Small intestine (tissue), 16 donors: ENCODE measurements at places on chromosomes 2 and 18.
A peak's percentile ranks its signal among the peaks of the same experiment; 100 is the strongest.

DNA sequence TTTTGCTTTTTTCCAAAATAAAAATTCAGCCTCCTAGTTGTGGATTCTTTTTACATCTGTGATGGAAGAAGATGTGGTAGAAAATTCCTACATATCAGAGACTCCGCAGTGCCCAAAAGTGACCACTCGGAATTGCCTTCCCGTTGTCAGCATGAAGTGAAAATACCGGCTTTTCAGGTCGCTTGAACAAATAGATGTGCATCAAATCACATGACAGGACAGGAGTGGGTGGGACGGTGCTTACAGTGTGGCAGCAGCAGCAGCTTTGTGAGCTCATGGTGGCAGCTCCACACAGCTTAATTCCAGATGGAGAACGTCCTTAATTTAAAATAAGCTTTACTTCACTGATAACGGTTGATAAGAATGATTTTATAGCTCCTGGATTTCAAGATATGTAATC, 20.3 kb downstream of the SALL3 start:
- H3K4me1 ChIP-seq: no peaks in the 10 kb centered on the region
- H3K27ac ChIP-seq: no peak overlapping the region
- H3K36me3 ChIP-seq: no peaks in the 10 kb centered on the region
- H3K4me3 ChIP-seq: no peak overlapping the region

DNA sequence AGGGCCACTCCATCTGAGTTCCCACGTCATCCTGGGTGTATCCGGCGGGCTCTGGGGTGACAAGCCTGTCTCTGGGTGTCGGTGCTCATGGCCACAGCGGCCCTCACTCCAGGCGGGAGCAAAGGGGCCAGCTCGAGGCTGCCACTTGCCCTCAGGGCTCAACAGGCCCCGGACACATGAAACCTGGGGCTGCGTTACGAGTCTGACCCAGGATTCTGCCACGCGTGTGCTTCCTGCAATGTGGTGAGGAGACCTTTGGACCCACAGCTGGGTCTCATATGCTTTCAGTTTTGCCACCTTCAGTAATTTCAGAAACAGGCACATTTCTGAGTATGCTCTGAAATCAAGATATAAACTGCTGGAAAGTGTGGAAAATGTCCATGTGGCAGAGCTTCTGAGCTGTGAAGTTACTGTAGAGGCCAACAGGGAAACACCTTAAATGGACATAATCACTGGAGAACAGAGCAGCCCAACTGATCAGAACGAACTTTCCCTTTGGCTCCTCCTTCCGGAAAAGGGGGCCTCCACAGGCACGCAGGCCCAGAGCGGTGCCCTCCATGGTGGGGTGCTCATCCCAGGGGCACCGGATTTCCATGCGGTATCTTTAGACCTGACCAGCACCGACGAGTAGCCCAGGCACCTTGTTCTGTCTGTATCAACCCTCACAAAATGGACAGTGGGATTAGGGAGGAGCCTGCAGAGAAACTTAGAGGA, 14.1 kb downstream of the PER2 start:
- no peak overlapping the region for H3K4me3 ChIP-seq
- DNase-seq: peak; percentile 88
- peaks cover 28% of the 10 kb centered on the region for H3K4me1 ChIP-seq

- no peak overlapping the region for H3K27ac ChIP-seq
- no peak for DNase-seq
- H3K4me1 ChIP-seq: no peaks in the 10 kb centered on the region
- peaks cover 11% of the 10 kb centered on the region for H3K36me3 ChIP-seq
- no peaks in the 10 kb centered on the region for H3K27me3 ChIP-seq
Measured at GRCh38 chr2:105103481-105103880, 65.6 kb downstream of the MRPS9 start.

GRCh38 chr2:37653805-37654378, 17.6 kb downstream of the CDC42EP3 start:
- no peak for DNase-seq
- H3K36me3 ChIP-seq: no peaks in the 10 kb centered on the region
- no peaks in the 10 kb centered on the region for H3K4me1 ChIP-seq
- H3K27me3 ChIP-seq: no peaks in the 10 kb centered on the region
- H3K27ac ChIP-seq: no peak overlapping the region

DNA sequence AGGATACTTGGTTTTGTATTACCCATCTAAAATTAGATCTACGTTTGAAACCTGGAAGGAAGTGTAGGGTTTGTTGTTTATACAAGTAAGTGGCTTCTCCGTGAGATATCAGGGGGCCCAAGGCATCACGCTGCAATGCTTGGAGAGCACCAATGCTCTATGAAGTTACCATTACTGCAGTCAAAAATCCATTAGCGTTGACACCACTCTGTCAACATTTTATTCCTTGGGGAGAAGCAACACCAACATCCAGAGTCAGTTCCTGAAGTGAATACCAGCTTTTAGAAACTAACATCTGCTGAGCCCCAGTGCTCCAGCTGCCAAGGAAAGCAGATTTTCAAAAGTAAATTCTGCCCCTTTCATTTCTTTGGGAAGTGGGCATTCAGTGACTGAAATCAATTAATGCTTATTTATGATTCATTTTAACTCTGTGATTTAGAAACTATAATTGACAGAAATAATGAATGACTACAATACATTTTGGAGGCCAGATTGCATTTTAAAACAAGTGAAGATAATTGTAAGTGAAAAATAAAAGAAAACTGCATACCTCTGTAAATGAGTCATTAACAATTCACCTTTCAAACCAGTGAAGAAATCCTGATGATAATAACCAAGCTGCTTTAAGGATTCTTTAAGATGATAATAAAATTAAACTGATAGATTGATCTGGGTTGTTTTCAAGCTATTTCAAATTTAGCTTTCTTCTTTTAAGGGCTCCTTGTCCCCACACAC, 30.5 kb downstream of the LRP1B start:
- no peak for DNase-seq
- H3K4me3 ChIP-seq: no peak overlapping the region
- no peak overlapping the region for H3K27ac ChIP-seq

GRCh38 chr2:160175169-160176134, 24.6 kb downstream of the ITGB6 start:
- H3K36me3 ChIP-seq: peaks cover 5% of the 10 kb centered on the region
- H3K4me3 ChIP-seq: no peak overlapping the region

DNA sequence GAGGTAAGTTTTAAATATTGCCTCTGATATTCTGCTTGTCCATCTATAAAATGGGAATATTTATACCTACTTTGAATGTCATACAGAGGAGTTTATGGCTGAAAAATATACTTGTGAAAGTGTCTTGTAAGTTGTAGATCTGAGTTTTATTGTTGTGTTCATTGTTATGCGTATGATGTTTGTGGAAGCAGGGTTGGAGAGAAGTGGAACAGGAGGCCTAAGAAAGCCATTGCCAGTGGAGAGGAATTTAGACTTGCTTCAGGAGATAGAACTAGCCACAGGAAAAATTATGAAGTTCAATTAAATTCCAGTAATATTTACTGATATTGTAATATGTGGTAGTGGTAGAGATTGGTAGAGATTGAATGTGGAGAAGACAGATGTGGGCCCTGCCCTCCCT, 491.9 kb upstream of the FANCL start:
- H3K36me3 ChIP-seq: no peaks in the 10 kb centered on the region
- no peak overlapping the region for H3K4me3 ChIP-seq
- H3K27me3 ChIP-seq: no peaks in the 10 kb centered on the region
- no peaks in the 10 kb centered on the region for H3K4me1 ChIP-seq
- no peak overlapping the region for H3K27ac ChIP-seq

- H3K36me3 ChIP-seq: no peaks in the 10 kb centered on the region
- no peak overlapping the region for H3K4me3 ChIP-seq
- H3K27me3 ChIP-seq: no peaks in the 10 kb centered on the region
- no peak overlapping the region for H3K27ac ChIP-seq
Measured at GRCh38 chr2:206482123-206482522, 38.8 kb downstream of the ADAM23 start.

- peaks cover 38% of the 10 kb centered on the region for H3K27me3 ChIP-seq
- no peak overlapping the region for H3K27ac ChIP-seq
- no peaks in the 10 kb centered on the region for H3K36me3 ChIP-seq
- peak overlapping the region; percentile 61 for H3K4me3 ChIP-seq
- DNase-seq: peak; percentile 46
Measured at GRCh38 chr18:50560681-50561629, 1.1 kb downstream of the MAPK4 start.

DNA sequence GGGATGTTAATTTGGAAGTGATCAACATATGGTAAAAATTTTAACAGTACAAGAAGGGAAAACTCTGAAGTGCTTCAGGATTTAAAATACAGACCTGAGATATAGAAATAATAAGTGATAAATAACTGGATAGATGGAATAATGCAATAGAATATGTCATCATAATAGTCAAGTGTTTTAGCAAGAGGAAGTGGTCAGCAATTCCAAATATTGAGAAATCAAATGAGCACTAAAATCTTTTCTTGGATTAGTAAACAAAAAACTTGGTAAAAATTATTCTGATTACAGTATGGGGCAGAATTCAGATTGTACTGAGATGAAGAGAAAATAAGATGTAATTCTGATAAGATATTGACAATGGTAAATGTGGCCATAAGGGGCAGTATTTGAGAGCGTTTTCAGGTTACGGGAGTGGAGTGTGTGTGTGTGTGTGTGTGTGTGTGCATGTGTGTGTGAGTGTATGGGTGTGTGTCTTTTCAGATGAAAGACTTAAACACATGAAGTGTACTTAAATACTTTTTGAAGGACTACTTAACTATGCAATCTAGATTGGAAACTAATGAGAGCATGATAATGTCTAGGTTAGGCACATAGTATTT, 217.9 kb upstream of the ITGA4 start:
- no peaks in the 10 kb centered on the region for H3K27me3 ChIP-seq
- H3K4me1 ChIP-seq: no peaks in the 10 kb centered on the region
- H3K36me3 ChIP-seq: no peaks in the 10 kb centered on the region
- no peak overlapping the region for H3K27ac ChIP-seq
- DNase-seq: peak; percentile 1
- H3K4me3 ChIP-seq: no peak overlapping the region

GRCh38 chr2:117980783-117981676, 32.8 kb downstream of the CCDC93 start:
- DNase-seq: no peak
- no peak overlapping the region for H3K4me3 ChIP-seq
- H3K4me1 ChIP-seq: peaks cover 6% of the 10 kb centered on the region
- no peaks in the 10 kb centered on the region for H3K27me3 ChIP-seq

DNA sequence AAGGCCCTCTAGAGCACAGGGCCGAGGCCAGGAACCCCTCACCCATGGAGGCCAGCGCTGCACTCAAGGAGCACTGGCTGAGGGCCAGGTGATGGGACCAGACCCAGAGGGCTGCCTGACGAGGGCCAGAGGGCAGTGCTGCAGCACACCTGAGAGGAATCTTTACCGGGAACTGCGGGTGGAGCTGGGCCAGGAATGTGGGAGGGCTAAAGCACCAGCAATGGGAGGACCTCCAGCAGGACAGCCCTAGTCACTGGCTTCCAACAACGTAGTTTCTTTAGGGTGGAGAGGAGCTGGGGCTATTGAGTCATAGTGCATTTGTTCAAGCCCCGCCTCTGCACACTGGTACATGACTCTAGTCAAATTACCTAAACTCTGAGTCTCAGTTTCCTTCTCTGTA, 143.4 kb downstream of the TMEM17 start:
- no peak overlapping the region for H3K4me3 ChIP-seq
- H3K36me3 ChIP-seq: no peaks in the 10 kb centered on the region
- no peak overlapping the region for H3K27ac ChIP-seq
- H3K4me1 ChIP-seq: peaks cover 2% of the 10 kb centered on the region
- no peaks in the 10 kb centered on the region for H3K27me3 ChIP-seq

- H3K27me3 ChIP-seq: no peaks in the 10 kb centered on the region
- no peaks in the 10 kb centered on the region for H3K36me3 ChIP-seq
Measured at GRCh38 chr2:38097258-38097987, 21.5 kb upstream of the CYP1B1 start.

DNA sequence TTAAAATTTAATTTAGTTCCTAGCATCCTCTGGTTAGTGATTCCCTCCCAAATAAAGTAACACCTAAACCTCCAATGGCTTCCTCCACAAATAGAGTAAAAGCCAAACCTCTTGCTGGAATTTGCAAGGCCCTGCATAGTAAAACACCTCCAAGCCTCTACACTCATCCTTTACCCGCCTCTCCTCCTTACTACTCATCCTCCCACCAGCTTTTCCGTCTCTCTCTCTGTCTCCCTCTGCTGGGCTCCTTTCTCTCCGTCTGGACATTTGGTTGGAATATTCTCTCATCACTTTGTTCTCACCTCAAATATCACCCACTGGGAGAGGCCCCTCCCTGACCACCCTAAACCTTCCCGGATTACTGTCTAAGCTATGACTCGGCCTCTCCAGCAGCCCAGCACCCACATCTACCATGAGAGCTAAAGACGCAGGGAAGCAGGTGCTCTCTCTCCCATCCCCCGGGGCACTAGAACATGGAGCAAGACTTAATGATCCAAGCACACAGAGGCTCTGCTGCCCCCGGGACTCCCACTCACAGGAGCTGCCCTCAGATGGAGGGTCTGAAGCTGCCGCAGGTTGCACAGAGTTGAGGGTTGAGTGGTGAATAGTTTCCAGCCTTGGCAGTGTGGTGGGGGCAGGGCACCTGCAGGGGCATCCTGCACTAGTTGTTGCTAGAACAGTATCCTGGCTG, 167.2 kb downstream of the FBXO15 start:
- no peaks in the 10 kb centered on the region for H3K27me3 ChIP-seq
- no peak for DNase-seq

DNA sequence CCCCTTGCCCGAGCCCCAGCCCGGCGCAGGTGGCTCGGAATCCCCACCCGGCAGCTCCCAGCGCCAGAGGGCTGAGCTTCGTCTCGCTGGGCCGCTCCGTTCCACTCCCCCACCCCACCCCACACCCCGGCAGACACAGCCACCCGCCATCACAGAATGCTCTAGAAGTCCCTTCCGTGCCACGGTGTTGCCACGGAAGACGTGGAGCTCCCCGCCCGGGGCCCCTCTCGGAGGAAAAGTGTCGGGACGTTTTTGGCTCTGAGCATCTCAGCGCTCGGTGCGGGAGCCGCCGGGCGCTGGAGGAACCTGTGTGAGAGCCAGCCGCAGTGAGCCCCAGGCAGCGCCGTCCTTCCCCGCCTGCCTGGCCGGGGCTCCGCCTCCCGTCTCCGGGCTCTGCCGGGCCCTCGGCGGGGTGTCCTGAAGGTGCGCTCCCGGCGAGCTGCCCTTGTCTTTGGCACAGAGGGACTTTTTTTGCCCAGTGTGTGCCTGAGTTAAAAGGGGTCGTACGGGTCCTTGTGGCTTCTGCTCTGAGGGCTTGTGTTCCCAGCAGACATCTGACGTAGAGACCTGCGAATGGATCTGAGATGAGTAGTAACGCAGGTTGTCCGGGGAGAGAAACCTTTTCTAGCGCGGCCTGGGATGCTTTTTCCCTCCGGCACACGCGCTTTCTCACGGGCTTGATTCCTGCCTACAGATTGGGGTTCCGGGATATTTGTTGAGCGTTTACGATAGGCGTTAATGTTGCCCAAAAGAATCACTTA, 1.8 kb downstream of the ZCCHC2 start:
- no peaks in the 10 kb centered on the region for H3K36me3 ChIP-seq
- DNase-seq: peak; percentile 65
- peak overlapping the region; percentile 78 for H3K4me3 ChIP-seq
- no peaks in the 10 kb centered on the region for H3K4me1 ChIP-seq
- H3K27me3 ChIP-seq: no peaks in the 10 kb centered on the region

- no peaks in the 10 kb centered on the region for H3K27me3 ChIP-seq
- no peak for DNase-seq
- H3K4me3 ChIP-seq: no peak overlapping the region
- H3K36me3 ChIP-seq: no peaks in the 10 kb centered on the region
- peaks cover 6% of the 10 kb centered on the region for H3K4me1 ChIP-seq
Measured at GRCh38 chr2:68435615-68436014, 31.5 kb downstream of the FBXO48 start.

GRCh38 chr2:78780256-78780655, 245.2 kb upstream of the REG3G start:
- H3K36me3 ChIP-seq: no peaks in the 10 kb centered on the region
- no peak overlapping the region for H3K4me3 ChIP-seq
- H3K27me3 ChIP-seq: no peaks in the 10 kb centered on the region
- no peak overlapping the region for H3K27ac ChIP-seq
- H3K4me1 ChIP-seq: no peaks in the 10 kb centered on the region
- no peak for DNase-seq
